ENCODE measurements at places on chromosomes 5 and 9.

- DNase-seq = peak; percentile 98
Measured at GRCh38 chr9:126804696-126805553, at the start of gene ZBTB43. Gene ZBTB43, plus strand, starts transcription at chr9:126805040. Its CDS starts 27,470 bp downstream, at chr9:126832510.

GRCh38 chr5:150401376-150402228 lies 11.1 kb downstream of the CD74 start:
- no peak for DNase-seq

DNA sequence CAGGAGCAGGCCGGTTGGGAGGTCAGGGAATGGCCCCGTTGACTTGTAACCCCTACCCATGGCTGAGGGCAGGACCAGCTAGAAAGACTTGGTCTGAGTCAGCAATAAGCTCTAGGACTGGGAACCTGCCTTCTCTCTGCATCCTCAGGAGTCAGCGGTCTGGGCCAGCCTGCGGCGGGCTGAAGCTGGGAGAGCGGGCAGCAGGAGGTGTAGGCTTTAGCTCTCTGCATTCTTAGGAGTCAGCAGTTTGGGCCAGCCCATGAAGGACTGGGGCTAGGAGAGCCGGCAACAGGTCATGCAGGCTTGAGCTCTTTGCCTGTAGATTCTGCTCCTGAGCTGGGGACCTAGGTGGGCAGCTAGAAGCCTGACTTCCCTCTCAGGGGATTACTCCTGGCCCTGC lies 6.4 kb upstream of the SMIM32 start:
- DNase-seq = no peak

GRCh38 chr5:159877894-159878448 lies 38.3 kb upstream of the ADRA1B start:
- DNase-seq = no peak

GRCh38 chr9:75810063-75810462 lies 80.4 kb upstream of the PCSK5 start:
- no peak for DNase-seq

DNA sequence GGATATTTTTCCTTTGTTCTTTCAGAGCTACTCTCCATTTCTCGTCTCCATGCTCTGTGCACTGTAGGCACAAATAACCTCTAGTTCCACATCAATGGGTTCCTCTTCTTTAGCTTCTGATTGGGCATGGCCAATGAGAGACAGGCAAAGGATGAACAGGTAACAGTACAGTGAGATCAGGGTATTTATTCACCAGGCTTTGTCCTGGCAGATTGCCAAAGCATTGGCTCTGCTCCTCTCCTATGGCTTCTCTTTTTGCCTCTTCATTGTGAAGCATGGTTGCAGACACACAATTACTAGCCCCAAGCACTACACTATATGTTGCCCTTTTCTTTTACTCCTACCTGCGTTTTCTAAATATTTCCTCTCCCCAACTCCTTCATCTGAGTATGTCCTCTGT lies 215.1 kb upstream of the ARRDC3 start:
- no peak for DNase-seq

GRCh38 chr5:1002271-1002546 lies 6.4 kb upstream of the NKD2 start:
- DNase-seq = no peak

DNA sequence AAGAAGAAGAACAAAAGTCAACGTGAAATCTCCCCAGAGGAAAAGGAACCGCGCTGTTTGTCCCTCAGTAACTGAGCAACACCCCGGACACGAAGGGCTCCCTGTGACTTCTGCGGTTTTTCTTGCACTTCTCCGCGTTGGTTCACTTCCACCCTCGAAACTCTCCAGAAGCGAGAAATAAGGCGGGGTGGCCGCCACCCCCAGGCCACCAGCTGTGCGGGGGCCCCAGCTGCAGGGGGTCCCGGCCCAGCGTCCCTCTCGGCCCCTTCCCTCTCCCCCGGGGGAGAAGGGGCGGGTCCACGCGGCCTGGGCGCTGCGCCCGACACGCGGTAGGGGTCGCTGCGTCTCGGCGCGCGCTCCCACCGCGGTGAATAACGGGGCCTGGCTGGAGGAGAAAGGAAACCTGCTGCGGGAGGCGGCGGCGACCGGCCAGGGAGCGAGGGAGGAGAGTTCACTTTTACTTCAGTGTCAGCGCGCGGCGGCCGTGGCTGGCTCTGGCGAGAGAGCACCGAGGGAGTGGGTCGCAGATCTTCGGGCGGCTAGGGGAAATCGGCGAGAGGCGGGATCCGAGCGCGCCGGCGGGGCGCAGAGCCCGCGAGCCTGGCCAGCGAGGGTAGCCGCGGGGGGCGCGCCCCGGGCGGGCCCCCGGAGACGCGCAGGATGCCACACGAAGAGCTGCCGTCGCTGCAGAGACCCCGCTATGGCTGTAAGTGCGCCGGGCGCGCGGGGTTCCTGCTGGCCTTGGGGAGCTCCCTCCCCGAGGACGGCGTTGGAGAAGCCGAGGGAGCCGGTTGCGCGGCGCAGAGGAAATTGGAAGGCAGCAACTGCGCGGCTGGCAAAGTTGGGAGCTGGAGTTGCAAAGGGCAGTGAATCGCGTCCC lies at the start of gene IQGAP2:
Gene IQGAP2 (plus strand): TSS at position 400 of the 880 bp plus-strand sequence. CDS start 261 bp downstream, at position 661.
- peak; percentile 81 for DNase-seq

- no peak for DNase-seq
Measured at GRCh38 chr9:89945133-89945532, 340.3 kb downstream of the GADD45G start.

DNA sequence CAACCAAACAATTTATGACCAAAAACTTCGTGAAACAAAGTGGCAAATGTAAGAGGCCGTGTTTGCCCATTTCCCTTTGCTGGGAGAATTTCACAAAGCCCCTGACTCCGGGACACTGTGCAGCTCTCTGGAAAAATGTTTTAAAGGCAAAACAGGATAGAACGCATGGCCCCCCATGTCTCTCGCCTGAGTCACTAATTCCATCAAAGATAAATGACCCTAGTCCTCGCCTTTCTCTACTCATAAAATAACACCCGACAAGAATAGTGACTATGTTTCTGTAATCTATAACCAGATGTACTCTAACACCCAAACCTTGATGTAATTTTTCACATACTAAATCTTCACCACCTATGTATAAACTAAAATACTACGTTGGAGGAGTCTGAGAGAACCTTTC lies 55.7 kb upstream of the SAP30L start:
- no peak for DNase-seq

- no peak for DNase-seq
Measured at GRCh38 chr9:82560457-82560904, 502.5 kb downstream of the RASEF start.

GRCh38 chr5:83156001-83156400 lies 78.7 kb downstream of the XRCC4 start:
- DNase-seq = no peak

- no peak for DNase-seq
Measured at GRCh38 chr5:17255471-17256021, 38.1 kb downstream of the BASP1 start.

- DNase-seq = no peak
Measured at GRCh38 chr5:14489643-14490042, 91.9 kb upstream of the OTULINL start.

DNA sequence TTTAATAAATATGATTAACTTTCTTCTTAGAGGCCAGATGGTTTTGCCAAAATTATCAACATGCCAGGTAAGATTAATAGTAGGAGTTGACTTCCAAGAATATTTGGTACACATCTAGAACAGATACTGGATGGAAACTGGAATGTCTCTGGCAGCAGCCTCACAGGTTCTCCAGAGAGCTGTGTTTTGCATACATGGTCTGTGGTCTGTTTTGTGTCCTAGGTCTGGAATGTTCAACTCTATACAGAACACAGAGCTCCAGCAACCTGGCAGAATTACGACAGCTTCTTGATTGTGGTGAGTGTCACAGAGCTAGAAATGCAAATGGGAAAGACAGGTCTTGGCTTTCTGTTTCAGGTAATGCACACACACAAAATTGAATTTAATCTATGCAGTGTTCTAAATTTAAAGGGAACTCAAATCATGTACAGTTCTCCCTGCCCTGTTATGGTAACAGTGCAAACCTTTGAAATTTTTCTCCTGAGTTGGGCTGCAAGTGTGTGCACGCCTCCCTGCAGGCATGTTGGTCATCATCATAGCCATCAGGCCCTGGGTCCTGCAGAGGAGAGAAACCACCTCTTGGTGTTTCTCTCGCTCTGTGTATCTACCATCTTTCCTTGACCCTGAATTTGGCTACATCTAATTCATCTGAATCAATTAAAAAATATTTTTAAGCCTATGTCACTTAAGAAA lies 58.3 kb downstream of the PIK3R1 start:
- no peak for DNase-seq

DNA sequence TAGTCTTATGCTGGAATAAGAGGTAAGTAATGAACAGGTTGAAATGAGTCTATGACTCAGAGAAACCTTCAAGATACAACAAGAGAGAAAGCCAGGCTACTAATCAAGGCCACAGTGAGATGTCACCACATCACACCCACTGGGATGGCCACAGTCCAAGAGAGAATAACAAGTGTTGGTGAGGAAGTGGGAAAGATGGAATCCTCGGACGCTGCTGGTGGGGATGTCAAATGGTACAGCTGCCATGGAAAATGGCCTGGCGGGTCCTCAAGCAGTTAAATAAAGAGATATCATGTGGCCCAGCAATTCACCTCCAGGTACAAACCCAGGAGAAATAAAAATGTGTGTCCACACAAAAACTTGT lies 41.9 kb upstream of the NEURL1B start:
- no peak for DNase-seq

DNA sequence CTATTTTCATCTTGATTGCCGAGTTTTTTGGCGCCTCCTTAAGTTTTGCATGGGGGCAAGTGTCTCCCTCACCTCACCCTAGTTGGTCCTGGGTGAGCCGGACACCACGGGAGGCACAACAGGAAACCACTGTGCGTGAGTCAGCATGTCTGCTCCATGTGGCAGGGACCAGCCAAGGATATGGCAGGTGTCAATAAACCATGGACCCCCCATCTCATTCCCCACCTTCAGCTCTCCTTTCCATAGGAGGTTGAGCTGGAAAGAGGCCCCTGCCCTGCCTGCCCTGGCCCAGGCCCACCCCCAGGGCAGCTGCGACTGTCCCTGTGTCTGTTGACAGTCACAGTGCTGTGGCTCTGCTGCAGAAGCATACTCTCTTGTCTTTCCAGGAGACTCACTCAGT lies 3.1 kb downstream of the SPACA9 start:
- DNase-seq = no peak

GRCh38 chr9:115300874-115301273 lies 182.9 kb upstream of the TNC start:
- no peak for DNase-seq

- DNase-seq = no peak
Measured at GRCh38 chr5:171747061-171747859, 38.4 kb upstream of the SMIM23 start.

DNA sequence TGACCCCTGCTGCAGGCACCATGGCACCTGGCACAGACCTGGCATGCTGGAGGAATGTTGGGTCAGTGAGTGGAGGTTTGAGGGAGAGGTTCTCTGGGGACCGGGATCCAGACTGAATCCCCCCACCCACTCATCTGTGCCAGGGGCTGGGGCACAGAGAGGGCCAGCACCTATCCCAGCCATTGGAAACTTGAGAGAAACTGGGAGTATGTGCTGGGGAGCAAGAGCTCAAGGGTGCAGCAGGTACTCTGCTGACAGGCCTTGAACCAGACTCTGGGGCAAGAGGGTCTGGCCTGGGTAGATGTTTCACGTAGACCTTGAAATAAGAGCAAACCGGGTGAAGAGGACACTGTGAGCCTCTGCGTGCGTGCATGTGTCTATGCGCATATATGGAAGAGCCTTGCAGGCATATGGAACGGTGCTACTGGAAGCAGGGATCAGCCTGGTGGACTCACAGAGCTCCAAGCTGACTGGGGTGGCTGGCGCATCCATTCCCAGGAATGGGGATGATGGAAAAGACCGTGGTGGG lies 8.8 kb downstream of the FGF18 start:
- no peak for DNase-seq

GRCh38 chr5:109170629-109171350 lies 239.0 kb downstream of the PJA2 start:
- no peak for DNase-seq

GRCh38 chr9:28155067-28155466 lies 581.8 kb upstream of the C9orf72 start:
- DNase-seq = no peak

DNA sequence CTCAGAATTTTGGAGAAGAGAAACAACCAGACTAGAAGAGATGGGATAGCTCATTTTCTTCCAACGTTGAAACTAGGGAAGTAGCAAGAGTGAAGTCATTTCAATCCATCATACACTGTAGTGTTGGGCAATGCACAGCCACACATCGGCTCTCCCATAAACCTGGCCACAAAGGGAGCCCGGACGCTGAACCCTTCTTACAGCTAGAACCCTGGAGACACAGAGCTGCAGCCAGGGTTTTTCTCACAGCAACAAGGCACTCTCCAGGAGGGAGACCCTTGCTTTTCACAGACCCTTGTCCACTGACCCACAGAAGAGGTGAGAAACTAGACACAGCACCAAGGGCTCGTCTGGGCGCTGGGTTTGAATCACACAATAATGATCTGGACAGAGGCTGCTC lies 101.4 kb upstream of the FSTL4 start:
- DNase-seq = no peak

DNA sequence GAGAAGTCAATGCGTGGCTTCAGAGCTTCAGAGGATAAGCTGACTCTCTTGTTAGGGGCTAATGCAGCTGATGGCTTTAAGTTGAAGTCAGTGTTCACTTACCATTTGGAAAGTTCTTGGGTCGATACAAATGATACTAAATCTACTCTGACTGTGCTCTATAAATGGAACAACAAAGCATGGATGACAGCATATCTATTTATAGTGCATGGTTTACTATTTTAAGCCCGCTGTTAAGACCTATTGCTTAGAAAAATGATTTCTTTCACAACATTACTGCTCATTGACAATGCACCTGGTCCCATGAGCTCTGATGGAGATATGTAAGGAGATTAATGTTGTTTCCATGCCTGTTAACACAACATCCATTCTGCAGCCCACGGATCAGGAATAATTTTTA lies 435.7 kb downstream of the MAT2B start:
- no peak for DNase-seq

- no peak for DNase-seq
Measured at GRCh38 chr5:16025681-16026080, 153.9 kb downstream of the MARCHF11 start.

GRCh38 chr9:7228726-7229125 lies 471.0 kb downstream of the KDM4C start:
- DNase-seq = no peak

DNA sequence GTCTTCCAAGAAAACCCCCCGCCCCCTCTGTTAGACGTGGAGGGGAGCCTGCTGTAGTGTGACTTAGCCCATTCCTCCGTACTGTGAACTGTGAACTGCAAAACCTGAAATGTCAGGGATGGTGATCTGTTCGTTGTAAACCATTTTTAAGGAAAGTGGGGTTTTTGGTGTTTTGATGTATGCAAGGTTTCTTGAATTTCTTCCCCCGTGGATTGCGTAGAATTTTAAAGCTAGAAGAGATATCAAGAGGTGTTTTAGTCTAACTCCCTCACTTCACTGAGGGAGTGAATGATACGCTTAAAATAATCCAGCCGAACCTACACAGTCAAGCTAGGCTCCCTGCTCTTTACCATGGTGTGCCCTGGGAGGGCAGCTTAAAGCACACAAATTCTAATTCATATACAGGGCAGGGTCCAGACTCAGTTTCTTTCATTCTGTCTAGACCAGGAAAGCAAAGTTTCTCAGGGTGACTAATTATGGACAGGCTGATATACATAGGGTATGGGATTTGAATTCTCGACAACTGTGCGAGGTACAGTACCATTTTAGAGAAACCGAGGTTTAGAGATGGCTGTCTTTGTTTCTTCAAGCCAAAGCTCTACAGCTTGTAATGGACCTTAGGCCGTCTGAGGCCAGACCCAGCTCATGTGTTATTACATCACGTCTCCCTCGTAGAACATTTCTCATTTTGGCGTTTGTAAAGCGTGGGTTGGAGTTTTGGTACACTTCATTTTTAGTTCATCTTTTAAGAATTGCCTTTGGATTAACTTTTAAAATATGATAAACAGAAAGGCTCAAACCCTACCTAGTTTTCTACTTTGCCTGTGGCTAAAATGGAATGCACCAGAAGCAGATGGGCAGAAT lies 2.7 kb downstream of the PTGER4 start:
- DNase-seq = no peak

Measured in activated CD4-positive, alpha-beta T cell treated with anti-CD3 and anti-CD28 coated beads, Interleukin-2, amount 50 U/mL, for 48 hours (primary cell).